ENCODE measurements at places on chromosomes 13 and 19.

- no peak for DNase-seq
These were observed 22.8 kb upstream of the CEBPG start for GRCh38 chr19:33350538-33351309.

- no peak for DNase-seq
These were observed 396 bp downstream of the RTN2 start for GRCh38 chr19:45496349-45496953.

DNA sequence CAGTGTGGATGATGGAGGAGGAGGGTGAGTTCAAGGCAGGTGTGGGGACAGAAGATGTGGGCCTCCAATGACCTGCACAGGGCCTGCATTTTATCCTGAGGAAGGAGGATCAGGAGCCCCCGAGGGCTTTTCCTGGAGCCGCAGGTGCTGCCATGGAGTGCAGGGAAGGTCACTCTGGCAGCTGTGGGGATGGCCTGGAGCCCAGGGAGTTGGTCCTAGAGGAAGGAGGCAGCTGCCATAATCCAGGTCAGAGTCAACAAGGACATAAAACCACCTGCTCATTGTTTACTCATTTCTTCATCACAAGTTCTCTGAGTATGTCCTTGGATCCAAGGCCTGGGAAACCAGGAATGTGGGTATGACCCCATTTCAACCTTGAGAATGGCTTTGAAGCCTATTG, 87.2 kb downstream of the SCGB2B2 start:
- DNase-seq = peak; percentile 13

GRCh38 chr19:1734321-1734966, 18.9 kb upstream of the ONECUT3 start:
- no peak for DNase-seq

DNA sequence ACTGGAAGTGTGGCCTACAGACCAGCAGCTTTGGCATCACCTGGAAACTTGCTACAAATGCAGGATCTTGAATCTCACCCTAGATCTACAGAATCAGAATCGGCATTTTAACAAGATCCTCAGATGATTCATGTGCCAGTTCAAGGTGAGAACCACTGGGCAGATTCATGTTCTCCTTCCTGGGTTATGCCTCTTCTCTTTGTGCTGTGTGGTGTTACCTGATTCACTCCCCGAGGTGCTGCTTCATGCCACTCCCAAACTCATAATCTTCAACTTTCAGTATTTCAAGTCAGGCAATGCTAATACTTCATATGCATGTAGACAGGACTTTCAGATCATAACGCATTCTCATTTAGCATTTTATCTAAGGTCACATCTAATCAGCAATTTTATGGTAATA, 427.7 kb downstream of the FOXO1 start:
- no peak for DNase-seq

GRCh38 chr19:343941-344624, 513 bp downstream of the MIER2 start:
- no peak for DNase-seq

DNA sequence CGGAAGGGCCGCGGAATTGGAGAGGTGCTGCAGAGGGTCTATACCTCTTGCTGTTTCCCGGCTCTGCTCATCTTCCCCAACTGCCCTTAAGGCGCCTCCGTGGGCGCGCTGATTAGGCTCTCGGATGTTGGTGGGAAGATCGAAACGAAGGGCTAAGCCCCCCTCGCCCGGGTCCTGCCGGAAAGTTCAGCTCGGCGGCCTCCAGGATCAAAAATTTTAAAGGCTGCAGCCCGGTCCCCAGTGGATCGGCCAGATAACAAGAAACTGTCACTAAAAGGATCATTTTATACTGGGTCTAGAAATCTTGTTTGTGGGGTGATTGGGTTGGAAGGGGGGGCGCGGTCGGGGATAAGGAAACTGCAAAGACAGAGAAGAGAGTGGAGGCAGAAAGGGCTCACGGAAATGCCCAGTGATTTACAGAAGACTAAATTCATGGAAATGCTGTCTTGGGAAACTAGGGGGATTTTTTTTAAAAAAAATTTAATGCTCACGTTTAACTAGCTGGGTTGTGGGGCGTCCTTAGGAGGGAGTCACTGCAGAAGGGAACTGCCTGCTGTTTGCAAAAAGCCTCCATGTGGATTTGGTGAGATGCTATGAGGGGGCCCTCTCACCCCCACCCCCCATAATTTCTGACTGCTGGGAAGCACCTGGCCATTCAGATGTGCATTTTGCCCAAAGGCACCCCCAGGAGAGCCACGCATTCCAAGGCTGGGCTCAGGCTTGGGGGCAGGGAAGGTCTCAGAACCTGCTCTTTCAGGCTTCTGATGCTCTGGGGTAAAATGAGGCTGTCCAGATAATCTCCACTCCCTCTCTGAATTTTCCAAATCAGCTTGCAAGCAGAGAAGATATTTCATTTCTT, 7.7 kb downstream of the CDX2 start:
- no peak for DNase-seq

GRCh38 chr13:21849323-21849722, 178.4 kb downstream of the FGF9 start:
- DNase-seq = no peak

DNA sequence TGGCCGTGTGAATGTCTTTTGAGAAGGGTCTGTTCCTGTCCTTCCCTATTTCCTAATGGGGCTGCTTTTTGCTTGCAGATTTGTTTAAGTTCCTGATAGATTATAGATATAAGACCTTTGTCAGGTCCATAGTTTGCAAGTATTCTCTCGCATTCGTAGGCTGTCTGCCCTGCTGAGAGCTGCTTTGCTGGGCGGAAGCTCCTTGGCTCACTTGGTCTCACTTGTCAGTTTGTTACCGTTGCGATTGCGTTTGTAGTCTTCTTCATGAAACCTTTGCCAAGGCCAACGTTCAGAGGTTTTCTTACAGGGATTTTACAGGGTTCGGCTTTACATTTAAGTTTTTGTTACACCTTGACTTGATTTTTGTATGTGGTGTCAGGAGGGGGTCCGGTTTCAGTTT, 44.0 kb upstream of the TFDP1 start:
- DNase-seq = no peak

DNA sequence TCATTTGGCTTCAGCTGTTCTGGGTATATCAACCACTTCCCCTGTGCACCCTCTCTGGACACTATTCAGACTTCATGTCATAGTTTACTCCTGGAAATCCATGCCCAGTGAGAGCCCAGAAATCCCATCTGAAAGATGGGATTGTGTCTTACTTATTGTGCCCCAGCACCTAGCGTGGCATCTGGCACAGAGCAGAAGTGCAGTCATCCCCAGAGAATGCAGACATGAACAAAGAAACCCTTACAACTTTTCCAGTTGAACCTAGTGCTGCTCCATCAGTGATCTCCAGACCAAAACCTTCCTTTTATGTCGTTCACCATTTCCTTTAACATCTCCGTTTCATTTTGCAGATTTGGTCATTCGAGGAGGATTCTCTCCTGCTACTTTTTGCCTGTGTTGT, 60.6 kb downstream of the MBNL2 start:
- DNase-seq = no peak

DNA sequence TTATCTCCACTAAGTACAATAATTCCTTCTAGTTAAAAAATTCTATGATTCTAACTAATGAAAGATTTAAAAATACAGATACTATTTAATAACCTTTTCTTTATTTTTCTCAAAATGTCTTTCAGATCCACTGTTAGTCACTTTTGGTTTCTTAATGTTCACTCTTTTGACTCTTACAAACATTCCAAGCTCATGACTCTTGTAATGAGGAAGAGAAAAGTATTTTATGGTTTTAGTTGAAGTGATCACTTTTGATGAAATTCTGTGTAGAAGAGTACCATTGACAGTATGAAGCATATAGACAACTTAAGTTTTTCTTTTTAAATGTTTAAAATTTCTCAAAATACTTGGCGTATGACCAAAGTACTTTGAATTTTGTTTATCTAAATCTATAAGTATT, 27.8 kb downstream of the COG3 start:
- no peak for DNase-seq

DNA sequence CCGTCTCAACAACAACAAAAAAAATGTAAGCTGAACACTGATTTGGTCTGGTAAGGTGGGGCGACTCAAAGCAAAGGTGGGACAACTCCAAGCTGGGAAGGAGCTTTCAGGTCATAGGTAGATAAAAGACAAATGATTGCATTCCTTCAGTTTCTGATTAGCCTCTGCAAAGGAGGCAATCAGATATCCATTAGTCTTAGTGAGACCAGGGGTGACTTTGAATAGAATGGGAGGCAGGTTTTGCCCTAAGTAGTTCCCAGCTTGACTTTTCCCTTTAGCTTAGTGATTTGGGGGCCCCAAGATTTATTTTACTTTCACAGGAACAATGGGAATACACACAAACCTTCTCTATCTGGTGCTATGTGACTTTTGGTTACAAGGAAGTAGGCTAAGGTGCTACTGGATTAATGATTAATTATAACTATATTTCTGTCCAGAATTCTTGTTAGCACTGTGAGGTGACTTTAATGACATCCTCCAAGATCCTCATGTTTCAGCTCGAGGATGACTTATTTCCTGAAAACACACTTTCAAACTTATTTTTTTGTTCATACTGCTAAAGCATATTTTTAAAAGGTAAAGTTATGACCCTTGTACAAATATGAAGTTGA, 10.6 kb upstream of the MTRF1 start:
- DNase-seq = no peak

GRCh38 chr19:54576411-54576976, 2.9 kb downstream of the LILRA2 start:
- DNase-seq = no peak

GRCh38 chr13:104460554-104460953, 1394.3 kb upstream of the SLC10A2 start:
- DNase-seq = no peak

DNA sequence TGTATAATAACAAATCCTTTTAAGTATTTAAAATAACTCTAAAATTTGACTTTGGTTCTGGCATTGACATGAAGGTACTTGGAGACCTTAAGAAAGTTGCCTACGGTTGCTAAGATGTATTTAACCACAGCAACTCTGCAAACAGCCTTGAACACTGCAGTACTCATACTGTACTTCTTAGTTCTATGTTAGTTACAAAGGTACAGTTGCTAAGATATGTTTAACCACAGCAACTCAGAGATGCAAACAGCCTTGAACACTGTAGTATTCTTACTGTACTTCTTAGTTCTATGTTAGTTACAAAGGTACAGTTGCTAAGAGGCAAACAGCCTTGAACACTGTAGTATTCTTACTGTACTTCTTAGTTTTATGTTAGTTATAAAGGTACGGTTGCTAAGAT, 268.3 kb upstream of the MIR17HG start:
- no peak for DNase-seq

- DNase-seq = no peak
These were observed 314.8 kb upstream of the TMTC4 start for GRCh38 chr13:100989392-100989791.

GRCh38 chr13:62119739-62120700, 704.4 kb upstream of the PCDH20 start:
- DNase-seq = no peak

- no peak for DNase-seq
These were observed 94.5 kb downstream of the ARHGEF7 start for GRCh38 chr13:111209613-111210012.

- DNase-seq = no peak
These were observed 819.8 kb downstream of the PCDH9 start for GRCh38 chr13:66410314-66410713.

DNA sequence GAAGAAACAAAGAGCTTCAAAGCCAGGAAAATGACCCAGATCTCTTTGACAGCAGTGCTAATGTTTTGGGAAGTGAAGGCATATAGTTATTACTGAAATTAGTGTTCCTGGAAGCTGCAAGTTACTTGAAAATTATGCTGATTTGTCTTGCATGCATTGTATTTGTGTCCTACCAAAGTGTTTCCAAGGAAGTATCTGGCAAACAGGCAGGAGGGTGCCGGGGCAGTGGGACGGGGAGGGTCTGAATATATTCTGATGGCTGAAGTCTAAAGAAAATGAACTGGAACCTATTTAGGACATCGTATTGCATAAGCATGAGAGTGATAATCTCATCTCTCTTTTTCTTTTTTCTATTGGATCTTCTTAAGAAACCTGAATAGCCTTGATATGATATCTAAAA, 9.0 kb downstream of the RNASEH2B start:
- no peak for DNase-seq

Measured in SHP77 treated with DMSO at 0.1 percent for 48 hours (cell line).